ENCODE measurements at places on chromosomes 6 and 20.

- no peak for DNase-seq
Observed at GRCh38 chr6:127952176-127952575, 51.3 kb upstream of the THEMIS start.

DNA sequence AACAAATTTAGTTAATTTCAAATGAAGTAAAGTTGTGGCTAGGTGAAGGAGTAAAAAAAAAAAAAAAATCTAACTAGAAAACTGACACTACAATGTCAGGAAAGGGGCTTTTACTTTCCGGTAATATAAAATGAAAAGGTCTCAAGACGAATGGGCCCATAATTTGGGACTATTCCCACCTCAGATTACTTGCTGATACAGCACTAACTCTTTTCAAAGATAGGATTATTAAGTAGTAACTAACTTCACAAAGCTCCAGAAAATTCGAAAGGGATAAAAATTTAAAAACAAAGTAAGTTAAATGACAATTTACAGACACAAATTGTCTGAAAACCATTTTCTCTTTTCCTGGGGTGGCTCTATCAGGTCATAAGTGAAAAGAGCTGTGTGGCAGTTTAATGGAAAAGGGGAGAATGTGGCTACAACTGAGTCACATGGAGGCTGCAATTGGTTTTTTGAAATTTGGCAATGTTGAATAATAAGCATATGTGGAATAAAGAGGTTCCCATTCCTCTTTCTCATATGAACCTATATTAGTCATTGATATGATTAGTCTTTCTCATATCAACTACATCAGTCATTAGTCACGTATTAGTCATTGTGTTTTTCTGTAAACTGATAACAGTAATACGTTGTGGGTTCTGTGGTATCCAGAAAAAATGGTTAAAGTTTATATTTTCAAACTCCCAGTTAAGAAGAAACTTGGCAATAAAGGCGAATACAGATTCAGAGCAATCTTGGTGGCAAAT lies 78.0 kb downstream of the RWDD2A start:
- DNase-seq, result no peak

- peak; percentile 51 for DNase-seq
Observed at GRCh38 chr20:6956574-6956973, 189.1 kb downstream of the BMP2 start.

GRCh38 chr6:134421501-134421900 lies 103.6 kb upstream of the SGK1 start:
- no peak for DNase-seq

DNA sequence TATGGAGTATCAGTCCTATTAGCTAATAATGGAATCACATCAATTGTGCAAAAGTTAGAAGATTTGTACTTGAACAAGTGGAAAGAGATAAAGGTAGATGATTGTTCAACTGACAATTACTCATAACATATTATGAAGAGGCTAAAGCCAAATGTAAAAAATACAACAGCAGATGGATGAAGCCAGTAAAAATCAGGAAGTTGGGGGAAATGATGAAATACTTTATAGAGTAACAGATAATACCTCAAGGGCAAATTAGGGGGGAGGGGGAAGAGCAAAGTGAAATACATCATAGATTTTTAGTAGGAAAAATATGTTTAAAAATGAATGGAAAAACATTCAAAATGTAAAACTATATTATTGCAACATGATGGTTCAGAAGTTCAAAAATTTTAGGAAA lies 114.0 kb downstream of the PDSS2 start:
- no peak for DNase-seq
